ENCODE measurements at places on chromosomes 5 and 9.

DNA sequence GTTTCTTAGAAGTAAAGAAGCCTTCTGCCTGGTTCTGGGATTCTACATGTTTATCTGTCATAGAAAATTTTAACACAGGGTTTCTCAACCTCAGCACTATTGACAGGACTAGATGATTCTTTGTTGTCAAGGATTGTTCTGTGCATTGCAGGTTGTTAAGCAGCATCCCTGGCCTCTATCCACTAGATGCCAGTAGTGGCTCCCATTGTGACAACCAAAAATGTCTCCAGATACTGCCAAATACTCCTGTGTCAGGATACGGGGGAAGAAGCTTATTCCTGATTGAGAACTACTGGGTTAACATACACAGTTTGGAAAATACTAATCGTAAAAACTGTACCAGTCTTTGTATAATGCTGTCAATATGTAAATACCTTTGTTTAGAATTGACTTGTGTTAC is 167.1 kb downstream of the NIPBL start:
- peak; percentile 2 for DNase-seq

DNA sequence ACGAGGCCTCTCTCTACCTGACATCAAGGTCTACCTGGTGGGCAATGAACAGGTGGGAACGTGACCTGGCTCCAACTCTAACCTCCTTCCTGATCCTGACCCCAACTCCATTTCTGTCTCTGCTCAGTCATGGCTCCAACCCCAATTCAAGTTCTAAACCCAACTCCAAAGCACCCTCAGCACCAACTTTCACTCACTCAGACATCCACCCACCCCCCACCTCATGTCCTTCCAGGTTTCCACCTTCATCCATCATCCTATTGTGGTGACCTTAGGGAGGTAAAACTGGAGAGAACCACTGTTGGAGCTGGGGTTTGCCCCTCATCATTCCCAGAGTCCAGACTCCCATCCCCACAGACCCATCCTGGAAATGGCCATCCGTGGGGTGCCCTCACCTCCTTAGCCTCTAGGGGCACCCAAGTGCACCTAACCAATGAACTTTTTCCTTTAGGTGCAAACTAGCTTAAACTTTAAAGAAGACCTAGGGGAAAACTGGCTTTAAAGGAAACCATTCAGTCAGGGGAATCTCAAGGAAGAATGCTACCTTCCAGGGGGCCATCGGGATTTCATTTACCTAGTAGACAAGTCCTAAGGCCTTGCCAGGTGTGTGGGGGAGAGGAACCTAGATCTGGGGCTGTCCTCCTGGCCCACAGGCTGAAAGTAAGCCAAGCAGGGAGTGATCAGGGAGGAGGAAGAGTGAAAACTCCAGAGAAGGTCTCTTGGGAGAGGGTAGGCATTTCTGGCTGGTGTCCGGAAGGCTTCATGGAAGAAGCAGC is 11.3 kb downstream of the RGS14 start:
- DNase-seq: no peak

DNA sequence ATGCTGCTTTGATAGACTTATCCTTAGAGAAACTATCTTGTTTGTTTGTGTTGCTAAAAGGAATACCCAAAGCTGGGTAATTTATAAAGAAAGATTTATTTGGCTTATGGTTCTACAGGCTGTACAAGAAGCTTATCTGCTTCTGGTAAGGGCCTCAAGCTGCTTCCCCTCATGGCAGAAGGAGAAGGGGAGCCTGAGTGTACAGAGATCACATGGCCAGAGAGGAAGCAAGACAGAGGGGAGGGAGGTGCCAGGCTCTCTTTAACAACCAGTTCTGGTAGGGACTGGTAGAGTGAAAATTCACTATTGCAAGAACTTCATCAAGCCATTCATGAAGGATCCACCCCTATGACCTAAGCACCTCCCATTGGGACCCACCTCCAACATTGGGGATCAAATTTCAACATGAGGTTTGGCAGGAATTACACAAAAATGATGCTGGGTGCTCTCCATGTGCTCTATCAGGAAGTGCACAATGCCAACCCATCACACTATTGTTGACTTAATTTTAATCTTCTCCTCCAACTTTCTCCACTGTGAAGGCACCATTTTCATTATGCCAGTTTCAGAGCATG is 115.1 kb upstream of the SHB start:
- no peak for DNase-seq

GRCh38 chr9:106875529-106875928 is 12.6 kb downstream of the ZNF462 start:
- peak; percentile 28 for DNase-seq

GRCh38 chr9:76677481-76678055 is 86.7 kb upstream of the PCA3 start:
- DNase-seq: no peak

- DNase-seq: no peak
These were observed 21.7 kb downstream of the FER start for GRCh38 chr5:108769352-108769751.

- peak; percentile 54 for DNase-seq
These were observed at the start of gene PCDH1 for GRCh38 chr5:141878186-141878710. TSS of gene PCDH1 (minus strand) at chr5:141878410. CDS start at chr5:141878262, 148 bp downstream.

DNA sequence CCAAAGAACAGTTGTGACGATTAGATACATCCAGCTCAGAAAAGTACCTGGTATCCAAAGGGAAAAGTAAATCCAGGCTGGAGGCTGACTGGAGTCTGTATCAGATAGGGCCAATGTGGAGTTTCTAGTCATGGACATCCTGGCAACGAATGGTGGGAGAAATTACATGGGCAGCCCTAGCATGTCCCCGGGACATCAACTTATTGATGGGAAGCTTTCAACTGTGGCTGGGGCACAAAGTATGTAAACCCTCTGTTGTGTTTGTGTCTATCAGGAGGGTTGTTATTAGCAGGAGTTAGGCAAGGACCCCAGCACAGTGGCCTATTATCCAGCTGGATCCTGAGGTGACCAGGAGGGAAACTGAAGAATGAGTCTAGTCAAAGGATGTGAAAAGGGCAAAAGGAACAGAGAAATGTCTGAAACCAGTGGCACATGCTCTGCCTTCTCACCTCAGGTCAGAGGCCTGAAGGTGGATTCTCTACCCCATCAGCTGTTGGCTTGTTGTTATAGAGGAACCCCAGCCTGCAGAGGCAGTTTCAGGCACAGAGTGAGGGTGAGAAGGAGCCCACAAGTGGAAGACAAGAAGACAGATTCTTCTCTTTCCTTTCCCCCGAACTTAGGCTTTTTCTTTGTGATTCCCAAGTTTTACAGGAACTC is 19.9 kb downstream of the IFNW1 start:
- DNase-seq: no peak

DNA sequence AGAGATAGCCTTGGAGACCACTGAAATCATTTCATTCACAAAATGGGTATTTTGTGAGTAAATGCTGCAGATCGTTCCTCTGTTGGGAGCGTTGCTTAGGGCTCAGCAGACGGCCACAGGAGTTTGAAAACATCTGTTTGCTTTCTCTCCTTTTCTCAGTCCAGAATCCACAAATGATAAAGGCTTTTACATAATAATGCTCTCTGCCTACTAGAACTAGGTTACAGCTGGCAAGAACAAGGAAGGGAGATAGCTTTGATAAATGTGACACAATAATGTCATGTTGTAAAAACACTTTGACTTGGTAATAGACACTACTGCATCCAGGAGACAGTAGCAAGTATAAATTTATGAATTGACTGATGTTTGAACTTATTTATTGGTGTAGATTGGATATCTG is 1072.4 kb upstream of the CDH6 start:
- DNase-seq: no peak

DNA sequence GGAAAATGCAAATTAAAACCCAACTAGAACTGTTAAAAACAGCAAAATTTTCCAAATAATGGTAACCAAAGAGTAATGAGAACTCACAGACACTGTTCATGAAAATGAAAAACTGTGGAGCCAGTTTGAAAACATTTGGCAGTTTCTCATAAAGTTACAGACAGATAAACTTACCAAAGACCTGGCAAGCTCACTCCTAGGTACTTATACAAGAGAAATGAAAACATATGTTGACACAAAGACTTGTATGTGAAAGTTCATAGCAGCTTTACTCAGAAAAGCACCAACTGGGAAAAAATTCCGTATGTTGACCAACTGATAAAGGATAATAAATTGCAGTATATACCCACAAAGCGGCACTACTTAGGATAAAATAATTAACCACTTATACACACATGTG is 10.3 kb downstream of the ZNF782 start:
- no peak for DNase-seq

- DNase-seq: no peak
These were observed 24.0 kb downstream of the OR1J1 start for GRCh38 chr9:122453677-122454135.

DNA sequence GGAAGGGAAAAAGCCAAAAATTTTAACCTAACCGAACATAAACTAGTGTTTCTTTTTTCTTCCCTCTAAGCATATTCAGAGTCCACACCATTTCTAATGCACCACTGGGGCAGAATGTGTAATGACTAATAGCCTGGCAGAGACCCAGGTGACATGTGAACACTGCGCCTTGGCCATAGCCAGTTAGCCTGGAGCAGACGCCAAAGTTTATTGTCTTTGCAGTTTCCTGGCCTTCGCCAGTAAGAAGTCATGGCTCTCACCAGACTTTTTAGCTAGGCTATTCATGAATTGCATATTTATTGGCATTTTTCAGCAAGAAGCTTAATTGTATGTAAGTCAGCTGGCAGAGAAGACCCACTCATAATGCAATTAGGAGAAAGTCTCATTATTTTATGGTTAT is 182.8 kb upstream of the SLC27A6 start:
- DNase-seq: peak; percentile 76

- no peak for DNase-seq
These were observed 42.2 kb downstream of the LEAP2 start for GRCh38 chr5:132915681-132916080.

GRCh38 chr5:81895307-81895706 is 76.5 kb upstream of the ATG10 start:
- DNase-seq: no peak

DNA sequence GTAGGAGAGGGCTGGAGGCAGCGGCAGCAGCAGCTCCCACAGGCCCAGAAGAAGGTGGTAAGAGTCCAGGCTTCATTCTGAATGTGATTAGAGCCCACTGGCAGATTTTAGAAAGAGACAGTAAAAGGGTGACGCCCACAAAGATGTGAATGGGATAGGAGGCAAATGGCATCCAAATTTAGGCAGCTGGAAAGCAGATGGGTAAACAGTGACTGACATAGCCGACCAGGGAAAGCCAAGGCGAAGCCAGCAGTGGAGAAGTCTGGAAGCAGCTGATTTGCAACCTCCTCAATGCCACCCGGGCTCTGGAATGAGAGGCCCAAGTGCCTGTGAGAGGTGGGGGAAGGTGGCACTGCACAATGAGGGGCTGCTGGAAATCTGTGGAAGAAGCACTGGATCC is 103.3 kb downstream of the C5orf15 start:
- no peak for DNase-seq

DNA sequence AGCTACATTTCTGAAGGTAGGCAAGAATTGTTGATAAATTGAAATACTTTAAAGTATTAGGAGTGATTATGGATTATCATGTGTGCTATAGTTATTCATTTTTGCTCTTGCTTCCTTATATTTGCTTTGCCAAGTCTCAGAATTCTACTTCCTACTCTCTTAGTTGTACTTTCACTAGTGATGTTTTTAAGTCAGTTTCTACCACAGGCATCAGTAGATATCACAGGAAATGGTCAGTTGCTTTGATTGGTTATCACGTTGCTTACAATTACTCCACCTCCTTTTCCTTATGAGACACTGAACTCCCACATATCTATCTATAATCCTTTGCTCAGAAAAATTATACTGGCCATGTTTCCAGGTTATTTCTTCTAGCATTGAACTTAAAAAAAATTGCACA is 472.8 kb downstream of the DMRTA1 start:
- DNase-seq: no peak

DNA sequence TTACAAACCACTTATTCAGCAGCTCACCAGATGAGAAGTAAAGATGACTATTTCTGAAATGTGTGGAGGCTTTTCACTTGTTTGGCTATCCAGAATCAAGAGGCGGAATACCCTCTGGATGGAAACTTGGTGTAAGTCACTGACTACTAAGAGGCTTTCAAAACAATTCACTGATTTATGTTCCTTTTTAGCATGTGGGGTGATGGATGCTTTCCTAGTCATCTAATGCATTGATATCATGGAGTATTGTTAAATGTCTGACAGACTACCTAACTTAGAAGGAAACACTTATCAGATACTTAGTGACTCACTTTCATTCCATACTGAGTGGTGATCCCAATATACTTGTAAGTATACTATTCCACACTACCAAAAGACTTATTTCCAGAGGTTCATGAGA is 141.4 kb downstream of the PLK2 start:
- DNase-seq: no peak

DNA sequence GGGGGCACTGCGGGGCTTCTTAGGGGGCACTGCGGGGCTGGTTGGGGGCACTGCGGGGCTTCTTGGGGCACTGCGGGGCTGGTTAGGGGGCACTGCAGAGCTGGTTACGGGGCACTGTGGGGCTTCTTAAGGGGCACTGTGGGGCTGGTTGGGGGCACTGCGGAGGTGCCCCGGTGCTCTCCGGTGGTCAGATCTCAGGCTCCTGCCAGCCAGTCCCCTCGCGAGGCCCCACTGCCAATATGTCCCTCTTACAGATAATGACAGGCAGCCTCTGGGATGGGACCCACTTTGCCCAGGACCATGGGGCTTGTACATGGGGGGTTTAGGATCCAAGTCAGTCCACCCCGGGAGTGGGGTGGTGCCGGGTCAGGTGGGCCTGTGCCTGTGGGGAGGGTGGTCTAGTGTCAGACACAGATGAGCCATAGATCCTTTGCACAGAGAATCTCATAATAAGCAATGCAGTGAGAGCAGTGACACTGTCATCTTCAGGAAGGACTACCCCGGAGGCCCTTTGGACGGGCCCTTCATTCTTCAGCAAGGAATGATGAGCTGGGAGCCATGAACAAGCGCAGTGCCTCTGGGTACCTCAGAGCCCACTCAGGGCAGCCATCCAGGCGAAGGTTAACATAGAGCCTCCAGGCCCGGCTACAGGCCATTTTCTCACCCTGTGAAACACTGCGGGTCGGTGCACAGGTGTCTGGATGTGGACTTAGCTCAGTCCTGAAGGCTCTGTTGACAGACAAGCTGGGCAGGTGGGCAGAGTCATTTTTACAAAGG is 38.2 kb downstream of the COL5A1 start:
- DNase-seq: no peak

DNA sequence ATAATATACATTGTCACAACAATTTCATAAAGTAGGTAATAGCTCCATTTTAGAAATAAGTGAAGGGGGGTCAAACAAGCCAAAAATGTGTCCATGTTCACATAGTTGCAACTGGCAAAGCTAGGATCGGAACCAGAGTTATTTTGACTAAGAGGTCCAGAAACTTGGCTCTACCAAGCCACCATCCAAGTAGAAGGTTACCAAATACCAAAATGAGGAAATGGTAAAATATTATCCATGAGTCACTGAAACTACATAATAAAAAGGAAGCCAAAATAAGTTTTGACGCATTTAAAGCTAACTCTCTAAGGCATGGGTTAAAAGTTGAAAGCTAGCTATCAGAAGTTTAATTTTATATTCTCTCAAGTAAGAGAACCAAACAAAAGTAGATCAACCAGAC is 886.9 kb upstream of the DMAC1 start:
- no peak for DNase-seq

GRCh38 chr5:95142145-95142544 is 142.7 kb downstream of the MCTP1 start:
- DNase-seq: no peak

- no peak for DNase-seq
These were observed 755.0 kb upstream of the ZNF608 start for GRCh38 chr5:125501396-125501795.

GRCh38 chr5:59790776-59791475 is 102.6 kb downstream of the PDE4D start:
- DNase-seq: no peak
